ENCODE measurements at places on chromosomes 3 and 15. TPM values are rescaled to one million over a fixed set of nuclear protein-coding genes. Genes with fewer than 3 reads are reported as not detected.

GRCh38 chr3:106093616-106094015, 224.8 kb upstream of the CBLB start:
- DNase-seq, result no peak

- DNase-seq, result no peak
These were observed 26.2 kb downstream of the ARPP21 start for GRCh38 chr3:35665390-35666055.

Gene C3orf49
- 0.54 TPM for polyA plus RNA-seq

Gene FOXB1
- polyA plus RNA-seq, result 0.09 TPM

Gene SGO1
- 8.5 TPM for polyA plus RNA-seq

GRCh38 chr15:79357566-79357965, 46.7 kb downstream of the TMED3 start:
- DNase-seq, result no peak

Gene VIPR1
- 1.5 TPM for polyA plus RNA-seq

Gene SLC28A2
- polyA plus RNA-seq, result 0.20 TPM

- DNase-seq, result no peak
These were observed 227.4 kb upstream of the STT3B start for GRCh38 chr3:31305340-31305739.

Gene OIP5
- 8.9 TPM for polyA plus RNA-seq

- no peak for DNase-seq
These were observed 8.1 kb downstream of the NKTR start for GRCh38 chr3:42608581-42608980.

GRCh38 chr3:112874725-112875124, 28.1 kb upstream of the CD200R1L start:
- DNase-seq, result no peak

DNA sequence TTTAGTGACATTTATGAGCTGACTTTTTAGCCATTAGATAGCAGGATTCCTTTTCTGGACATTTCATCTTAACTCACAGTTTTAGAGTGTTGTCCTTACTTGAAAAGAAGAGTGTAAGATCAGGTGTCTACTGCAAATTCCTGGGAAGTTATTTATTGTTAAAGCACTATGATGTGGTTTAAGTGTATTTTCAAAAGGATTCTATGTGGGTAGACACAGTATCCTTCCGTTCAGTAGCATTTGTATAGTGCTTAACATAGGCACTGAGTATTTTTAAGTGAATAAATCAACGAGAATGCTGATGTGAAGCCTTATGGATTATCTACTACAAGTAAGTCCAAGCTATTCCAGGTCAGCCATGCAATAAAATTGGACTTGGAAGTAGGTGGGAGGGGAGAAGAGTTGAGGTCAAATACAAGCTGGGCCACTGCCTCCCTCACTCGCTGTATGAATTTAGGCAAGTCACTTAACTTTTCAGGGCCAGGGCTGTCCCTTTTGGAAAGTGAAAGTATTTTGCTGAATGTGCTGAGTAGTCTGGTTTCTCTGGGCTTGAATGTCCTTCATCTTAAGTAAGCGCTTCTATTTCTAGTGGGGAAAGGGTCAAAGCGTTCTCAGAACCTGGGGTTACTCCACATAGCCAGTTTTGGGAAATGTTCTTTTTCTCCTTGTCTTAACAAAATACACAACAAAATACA, 48.6 kb downstream of the GAP43 start:
- DNase-seq, result no peak

DNA sequence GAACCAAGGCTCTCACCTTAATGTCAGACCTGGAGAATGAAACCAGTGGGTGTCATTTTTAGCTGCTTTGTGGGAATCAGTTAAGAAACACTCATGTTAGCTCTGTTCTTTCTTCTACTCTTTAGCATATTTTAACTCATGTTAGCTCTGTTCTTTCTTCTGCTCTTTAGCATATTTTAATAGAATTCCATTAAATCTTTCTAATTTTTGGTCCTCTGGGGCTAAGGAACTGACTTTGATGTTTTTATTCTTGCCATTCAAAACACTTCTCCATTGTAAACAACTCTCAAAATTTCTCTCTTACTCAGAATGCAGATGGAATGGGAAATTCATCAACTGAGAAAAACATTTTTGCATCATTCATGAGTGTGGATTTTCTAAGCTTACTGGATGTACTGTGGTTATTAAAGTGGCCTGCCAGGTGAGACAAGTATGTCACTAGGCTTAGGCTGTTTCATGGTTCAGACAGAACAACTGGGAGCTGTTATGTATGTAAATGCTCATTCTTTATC, 680.6 kb downstream of the ROBO2 start:
- DNase-seq, result no peak

Gene TGM4
- polyA plus RNA-seq, result 0.11 TPM

GRCh38 chr3:119343719-119344118, 49.5 kb downstream of the ARHGAP31 start:
- DNase-seq, result no peak

Gene A4GNT
- 1.6 TPM for polyA plus RNA-seq

Gene TMCO5A
- polyA plus RNA-seq, result not detected

DNA sequence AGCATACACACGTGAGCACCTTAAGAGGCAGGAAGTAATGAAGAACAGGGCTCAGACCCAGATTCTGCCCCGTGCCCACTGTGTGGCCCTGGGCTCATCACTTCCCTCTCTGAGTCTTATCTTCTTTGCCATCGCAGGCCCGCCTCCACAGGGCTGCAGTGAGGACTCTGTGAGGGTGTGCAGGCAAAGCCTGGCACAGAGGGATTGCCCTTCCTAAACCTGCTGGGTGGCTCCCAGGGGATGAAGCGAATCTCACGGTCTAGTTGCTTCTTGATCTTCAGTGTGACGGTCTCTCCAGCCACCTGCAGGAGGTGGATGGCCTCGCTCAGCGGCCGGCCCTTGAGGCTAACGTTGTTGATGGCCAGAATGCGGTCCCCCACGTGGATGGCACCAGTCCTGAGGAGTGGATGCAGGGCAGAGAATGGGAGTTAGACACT, 32.8 kb downstream of the GRIP2 start:
- no peak for DNase-seq

GRCh38 chr3:197889204-197889930, 60.6 kb upstream of the RPL35A start:
- no peak for DNase-seq

- DNase-seq, result no peak
These were observed 305.1 kb downstream of the LSAMP start for GRCh38 chr3:116140100-116140689.

GRCh38 chr15:85854345-85855097, 59.8 kb upstream of the KLHL25 start:
- DNase-seq, result no peak

GRCh38 chr3:73572368-73572767, 52.4 kb downstream of the PDZRN3 start:
- peak; percentile 58 for DNase-seq

DNA sequence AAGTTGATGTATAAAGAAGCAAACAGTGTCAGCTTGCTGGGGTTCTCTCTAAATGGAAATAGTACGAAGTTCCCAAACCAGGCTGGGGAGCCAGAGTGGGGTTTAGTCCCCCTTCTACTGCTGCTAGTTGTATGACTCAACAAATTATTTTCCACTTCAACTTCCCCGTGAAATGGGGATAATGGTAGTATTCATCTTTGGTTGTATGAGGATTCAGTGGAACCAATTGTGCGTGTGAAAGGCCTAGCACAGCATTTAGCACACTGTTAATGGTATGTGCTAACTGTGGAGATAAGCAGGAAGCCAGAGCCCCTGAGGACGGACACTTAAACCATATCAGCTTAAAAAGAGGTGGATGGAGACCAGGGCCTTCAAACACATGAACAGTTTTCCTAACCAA, 4.2 kb downstream of the SORD start:
- DNase-seq, result no peak

- no peak for DNase-seq
These were observed 22.0 kb upstream of the LEKR1 start for GRCh38 chr3:156803952-156804741.

GRCh38 chr3:117285737-117286136, 576.2 kb downstream of the TUSC7 start:
- DNase-seq, result no peak

Gene STT3B
- polyA plus RNA-seq, result 196 TPM

DNA sequence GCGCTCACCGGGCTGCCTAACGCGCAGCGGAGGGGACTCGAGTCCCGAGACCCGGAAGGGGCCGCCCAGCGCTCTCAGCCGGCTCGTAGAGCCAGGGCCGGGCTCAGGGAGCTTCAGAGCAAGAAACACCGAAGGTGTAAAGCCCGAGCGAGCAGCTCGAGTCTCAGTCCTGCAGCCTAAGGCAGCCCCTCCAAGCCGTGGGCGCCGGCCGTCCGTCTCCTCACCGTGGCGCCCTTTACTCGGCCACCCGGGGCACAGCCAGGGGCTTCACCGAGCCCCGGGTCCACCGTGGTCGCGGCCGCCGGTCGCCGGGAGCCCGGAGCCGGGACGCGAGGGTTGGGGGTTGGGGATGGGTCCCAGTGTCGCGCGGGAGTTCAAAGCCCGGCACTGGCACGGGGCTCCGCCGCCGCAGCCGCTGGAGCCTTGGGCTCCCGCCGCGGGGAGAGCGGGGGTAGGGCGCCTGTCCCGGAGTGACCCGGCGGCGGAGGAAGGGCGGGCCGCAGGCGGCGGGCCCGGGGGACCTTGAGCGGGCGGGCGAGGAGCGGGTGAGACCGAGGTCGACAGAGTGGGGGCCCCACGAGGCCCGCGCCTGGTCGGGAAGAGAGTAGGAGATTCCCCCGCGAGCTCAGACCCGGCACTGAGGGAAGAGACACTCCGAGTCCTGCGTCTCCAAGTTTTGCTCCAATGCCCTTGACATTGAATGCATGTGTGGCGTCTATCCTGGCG, 26.9 kb upstream of the THRB start:
- no peak for DNase-seq

DNA sequence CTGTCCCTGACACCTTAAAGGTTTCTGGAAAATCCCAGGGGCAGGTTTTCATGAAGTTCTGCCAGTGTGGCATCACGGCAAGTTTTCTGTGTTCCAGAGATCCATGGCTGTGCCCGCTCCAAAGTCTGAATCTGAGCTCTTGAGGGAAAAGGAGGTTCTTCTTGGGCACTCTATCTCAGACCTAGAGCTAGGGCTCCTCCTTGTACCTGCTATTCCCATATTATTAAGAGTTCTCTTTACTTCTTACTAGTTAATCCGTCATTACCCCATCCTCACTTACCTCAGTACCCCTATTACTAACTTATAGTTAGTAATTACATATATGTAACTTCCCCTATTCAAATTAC, 5.9 kb upstream of the TRA2B start:
- no peak for DNase-seq

Gene PRICKLE2
- polyA plus RNA-seq, result 20.3 TPM

DNA sequence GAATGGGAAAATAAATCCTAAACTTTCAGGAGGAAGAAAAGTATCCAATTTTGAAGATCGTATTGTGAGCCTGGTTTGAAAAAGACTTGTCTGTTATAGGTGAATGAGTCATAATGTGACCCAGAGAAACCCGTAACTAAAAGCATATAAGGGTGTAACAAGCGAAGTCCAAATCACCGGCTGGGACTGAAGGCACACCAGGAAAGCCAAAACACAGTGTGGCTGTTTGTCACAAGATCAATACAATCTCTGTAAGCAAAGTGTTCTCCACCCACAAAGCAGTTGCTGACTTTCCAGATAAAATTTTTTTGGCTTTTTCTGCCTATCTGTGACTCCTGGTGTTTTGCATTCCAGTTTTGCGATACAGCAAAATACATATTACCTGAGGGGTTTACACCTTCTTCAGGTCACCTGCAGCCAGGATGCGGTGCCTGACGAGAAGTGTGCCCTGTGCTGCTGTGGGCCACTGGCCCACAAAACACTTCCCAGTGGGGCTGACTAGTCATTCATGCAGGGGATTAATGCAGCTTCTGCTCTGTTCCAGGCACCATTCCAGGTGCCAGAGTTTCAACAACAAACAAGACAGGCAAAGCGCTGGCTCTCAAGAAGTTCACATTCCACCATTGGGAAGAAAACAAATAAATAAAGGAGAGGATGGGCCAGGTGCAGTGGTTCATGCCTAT, 14.4 kb downstream of the HES1 start:
- no peak for DNase-seq

DNA sequence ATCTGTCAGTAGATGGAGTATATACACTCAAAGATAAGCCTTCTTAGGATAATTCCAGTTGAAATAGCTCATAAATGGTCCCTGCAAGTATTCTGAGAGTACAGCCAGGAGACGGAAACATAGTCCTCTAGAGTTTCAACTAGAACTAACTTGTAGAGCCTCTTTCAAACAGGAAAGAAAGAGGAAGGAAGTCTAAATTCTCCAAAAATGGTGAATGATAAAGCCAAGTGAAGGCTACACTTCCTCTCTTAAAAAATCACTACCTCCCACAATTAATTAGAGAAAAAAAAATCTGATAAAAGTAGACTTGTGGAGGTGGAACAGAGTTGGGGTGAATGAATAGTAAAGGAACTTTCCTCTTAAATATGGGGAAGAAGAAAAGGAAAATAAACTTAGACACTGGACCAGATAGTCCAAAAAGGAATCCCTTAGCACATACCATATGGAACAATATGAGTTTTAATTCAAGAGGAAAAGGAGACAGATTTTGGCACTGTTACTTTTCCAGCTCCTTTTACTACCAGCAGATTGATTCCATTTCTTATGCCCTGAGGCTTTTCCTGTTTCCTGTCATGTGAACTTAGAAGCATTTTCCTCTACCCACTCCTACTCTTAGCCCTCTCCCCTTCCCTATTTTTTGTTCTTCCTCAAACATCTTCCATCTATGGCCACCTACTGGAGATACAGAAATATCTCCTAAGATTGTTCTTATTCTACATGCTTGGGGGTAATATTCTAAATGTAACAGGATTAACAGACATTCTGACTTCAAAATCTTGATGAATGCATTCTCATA, 207.6 kb downstream of the CHST2 start:
- no peak for DNase-seq

DNA sequence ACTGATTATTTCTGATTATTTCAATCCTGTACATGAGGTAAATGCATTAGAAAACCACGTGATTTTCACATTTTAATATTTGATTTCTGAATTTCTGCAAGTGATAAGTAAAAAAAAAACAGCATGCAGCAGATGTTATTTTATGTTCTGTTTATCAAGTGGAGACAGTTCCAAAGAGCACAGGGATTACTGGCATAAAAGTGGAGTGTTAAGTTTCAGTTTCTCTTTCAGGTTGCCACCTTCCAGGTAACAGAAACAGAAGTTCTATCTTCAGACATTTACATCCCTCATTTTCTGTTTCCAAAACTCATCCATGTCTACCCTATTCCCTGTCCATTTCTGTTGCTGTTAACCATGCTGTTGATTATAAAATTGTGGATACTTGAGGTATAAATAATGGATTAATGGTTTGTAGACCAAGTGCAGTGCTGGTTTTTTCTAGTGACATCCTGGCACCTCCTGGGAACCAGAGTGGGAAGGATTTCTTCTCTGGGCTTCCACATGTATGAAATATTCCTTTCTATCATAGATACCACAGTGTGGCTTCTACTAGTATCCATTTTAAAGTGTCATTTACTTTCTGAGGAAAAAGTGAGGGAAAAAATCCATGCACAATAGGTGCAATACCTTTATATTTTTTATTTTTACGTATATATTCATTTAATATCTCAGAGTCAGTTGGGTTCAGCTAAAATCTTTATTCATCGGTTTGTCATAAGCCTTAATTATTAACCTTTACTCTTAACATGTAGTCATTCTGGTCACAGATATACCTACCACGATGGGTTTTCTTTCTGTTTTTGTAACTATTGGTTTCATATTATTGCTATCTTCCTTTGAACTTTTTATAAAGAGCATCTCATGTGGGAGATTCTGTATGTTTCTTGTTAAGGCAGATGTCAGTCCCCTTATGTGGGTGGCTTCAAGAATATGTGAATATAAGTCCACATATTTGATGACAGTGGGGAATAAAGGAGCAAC, 1010.0 kb downstream of the SQOR start:
- no peak for DNase-seq
